ENCODE measurements at places on chromosomes 6 and 20. TPM values are rescaled to one million over a fixed set of nuclear protein-coding genes. Genes with fewer than 3 reads are reported as not detected.

ATP6V1G2 gene
- 1.4 TPM for total RNA-seq

TPD52L1 gene
- not detected for total RNA-seq

BPI gene
- total RNA-seq, result not detected

CDH4 gene
- not detected for total RNA-seq

TFAP2A gene
- total RNA-seq, result 0.31 TPM

PROKR2 gene
- not detected for total RNA-seq

CPNE5 gene
- total RNA-seq, result 4.0 TPM

SALL4 gene
- total RNA-seq, result 2.0 TPM

POLH gene
- 25.6 TPM for total RNA-seq

DNA sequence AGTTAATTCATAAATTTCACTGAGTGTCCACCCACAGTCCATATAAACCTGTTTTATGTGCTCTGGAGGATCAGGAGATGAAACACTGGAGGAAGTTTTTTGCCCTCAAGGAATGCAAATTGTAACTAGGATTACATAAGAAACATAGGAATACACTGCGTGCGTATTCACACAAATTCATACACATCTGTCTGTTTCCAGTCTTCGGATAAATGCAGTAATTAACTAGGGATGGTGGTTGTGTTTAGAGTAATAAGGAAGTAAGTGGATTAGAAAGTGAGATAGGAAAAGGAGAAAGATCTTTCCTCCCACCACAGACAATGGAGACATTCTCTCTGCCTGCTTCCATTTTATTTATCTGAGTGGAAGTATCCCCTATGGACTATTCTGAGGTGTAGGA, 35.7 kb upstream of the POPDC3 start:
- no peak for DNase-seq

DNA sequence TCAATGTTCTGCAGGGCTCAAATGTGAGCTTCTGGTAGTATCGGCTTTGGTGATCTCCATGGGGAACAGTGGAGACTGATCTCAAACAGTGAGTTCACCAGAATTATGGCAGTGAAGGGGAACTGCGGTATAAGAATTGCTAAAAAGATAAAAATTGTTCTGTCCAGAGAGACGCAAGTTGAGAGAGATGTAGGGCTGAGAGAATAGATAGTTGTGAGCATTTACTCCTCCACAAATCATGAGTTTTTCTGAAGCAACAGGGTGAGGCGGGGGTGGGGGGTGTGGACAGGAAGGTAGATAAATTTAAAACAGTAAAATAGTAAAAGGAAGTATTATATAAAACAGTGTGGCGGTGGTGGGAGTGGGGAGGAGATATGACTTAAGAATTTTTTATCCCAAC, 98.6 kb upstream of the NEDD9 start:
- DNase-seq, result no peak

DNA sequence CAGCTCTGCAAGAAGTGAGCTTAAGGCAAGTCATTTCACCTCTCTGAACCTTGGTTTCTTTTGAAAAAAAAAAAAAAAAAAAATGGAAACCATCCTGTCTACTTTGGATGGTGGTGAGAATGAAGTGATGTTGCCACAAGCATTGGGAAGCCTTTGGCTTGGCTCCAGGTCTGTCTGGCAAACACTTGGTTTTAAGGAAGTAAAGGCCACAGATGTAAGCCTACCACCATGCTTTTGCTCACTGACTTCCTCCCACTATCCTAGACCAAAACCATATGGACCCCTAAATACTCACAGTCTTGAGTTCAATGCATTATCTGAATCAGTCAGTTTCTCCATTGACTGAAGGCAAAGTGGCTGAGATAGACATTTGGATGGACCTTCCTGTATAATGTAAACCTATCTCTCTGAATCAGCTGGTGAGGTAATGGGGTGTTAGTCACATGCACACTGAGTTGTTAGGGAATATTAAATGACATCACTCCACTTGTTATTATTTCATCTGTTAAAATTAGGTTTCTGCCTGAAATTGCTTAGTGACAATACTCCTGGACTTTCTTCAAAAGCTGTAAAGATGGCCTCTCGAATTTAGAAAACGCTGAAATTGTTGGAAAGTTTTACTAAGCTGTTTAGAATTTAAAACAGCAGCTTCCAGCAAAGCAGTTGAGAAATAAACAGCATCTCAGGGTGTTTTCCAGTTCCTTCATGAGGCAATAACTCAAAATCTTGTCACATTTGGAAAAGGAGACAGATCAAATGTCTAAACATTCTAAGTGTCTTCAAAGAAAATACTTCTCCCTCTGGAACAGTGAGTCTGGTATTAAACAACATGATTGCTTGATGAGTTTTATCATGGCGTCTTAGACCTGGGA, 833.5 kb downstream of the DHX35 start:
- no peak for DNase-seq

- peak; percentile 44 for DNase-seq
Observed at GRCh38 chr6:3294921-3295871, 36.4 kb downstream of the PSMG4 start.

- no peak for DNase-seq
Observed at GRCh38 chr6:92024110-92024509, 1395.2 kb downstream of the EPHA7 start.

- DNase-seq, result no peak
Observed at GRCh38 chr6:95636552-95637431, 59.5 kb downstream of the MANEA start.

- DNase-seq, result no peak
Observed at GRCh38 chr6:31836047-31836473, 8.5 kb downstream of the HSPA1B start.

DNA sequence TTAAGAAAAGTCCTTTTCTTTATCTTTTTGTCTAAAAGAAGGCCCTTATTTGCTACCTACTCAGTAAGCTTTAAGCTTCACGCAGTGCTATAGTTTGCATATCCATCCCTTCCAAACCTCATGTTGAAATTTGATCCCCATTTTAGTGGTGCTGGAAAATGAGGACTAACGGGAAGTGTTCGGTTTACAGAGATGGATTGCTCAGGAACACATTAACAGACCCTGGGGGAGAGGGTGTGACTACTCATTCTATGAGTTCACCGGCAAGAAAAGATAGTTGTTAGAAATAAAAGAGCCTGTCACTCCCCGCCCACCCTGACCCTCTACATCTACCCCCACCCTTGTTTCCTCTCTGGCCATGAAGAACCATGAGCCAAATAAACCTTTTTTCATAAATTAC, 546.2 kb downstream of the MEI4 start:
- no peak for DNase-seq

DNA sequence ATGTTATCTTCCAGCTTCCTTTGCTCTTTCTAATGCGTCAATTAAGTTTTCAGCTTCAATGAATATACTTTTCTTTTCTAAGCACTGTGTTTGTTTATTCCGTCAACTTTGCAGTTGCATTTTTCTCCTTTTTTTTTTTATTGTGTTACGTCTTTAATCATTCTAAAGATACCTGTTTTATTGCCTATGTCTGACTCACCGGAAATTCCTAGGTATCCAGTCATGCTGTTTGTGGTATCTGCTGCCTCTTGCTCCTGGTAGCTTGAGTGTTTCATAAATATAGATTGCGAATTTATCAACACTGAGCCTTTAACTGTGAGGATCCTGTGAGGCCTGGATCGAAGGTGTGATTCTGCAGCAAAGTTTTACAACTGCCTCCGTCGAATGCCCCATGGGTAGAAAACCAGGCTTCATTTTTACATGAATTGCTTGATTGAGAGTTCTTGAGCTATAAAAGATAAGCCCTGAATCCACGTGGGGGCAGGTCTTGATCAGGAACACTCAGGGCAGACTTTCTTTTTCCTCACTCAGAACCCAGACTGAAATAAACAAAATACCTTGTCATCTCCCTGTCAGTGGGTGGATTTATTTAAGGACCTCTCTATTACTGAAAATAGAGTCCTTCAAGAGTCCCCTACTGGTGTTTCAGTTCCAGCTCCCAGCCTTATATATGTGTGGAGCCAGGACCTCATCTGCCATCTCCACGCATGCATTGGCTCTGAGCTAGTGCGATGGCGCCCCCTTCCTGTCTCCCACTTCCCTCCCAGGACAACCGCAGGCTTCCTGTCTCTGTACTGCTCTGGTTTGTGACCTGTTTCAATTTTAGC, 60.1 kb upstream of the LRRC1 start:
- peak; percentile 66 for DNase-seq

DNA sequence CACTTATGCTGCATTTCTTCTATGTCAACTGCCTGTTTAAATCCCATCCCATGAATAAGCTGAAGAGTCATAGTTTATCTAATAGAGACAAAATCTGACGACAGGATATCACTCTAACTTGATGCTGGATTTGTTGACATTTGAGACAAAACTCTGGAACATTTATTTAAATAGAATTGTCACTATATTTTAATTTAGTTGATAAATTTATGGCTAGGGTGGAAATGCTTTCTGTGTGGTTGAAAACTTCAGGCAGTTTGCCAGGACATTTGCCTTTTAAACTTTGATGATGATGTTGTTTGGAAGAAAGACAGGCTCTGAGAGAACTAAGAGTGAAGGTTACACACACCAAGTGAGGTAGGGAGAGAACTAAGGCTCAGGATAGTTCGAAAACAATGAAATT, 68.1 kb downstream of the GJA1 start:
- DNase-seq, result no peak

DNA sequence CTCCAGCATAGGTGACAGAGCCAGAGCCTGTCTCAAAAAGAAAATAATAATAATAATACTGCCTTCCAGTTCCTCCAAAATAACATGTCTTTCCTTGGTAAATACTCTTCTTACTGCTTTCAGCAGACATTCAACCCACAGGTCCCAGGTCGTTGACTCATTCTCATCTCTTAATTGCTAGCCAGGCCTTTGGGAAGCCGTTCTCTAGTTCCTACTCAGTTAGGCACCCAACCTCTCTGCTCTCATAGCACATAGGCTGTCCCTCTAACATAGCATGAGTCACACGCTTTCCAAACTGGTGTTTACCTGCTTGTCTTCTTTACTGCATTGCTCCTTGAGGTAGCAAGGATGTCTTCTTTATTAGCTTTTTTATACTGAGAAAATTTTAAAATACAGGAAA, 98.8 kb downstream of the LAMA2 start:
- DNase-seq, result no peak

GRCh38 chr6:159686040-159686439, 7.0 kb downstream of the SOD2 start:
- no peak for DNase-seq

- DNase-seq, result no peak
Observed at GRCh38 chr20:61067221-61067620, 184.8 kb upstream of the CDH4 start.

DNA sequence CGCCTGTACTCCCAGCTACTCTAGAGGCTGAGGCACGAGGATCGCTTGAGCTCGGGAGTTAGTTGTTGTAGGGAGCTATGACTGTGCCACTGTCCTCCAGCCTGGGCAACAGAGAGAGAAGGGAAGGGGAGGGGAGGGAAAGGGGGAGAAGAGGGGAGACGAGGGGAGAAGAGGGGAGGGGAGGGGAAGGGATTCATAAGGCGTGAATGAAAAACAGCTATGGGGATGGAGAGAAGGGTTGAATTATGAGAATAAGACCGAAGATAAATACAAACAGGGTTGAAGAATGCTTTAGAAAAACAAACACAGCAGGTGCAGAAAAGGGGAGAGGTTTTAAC, 106.0 kb downstream of the TRIM27 start:
- no peak for DNase-seq
